ENCODE measurements at places on chromosomes 4 and X.

DNA sequence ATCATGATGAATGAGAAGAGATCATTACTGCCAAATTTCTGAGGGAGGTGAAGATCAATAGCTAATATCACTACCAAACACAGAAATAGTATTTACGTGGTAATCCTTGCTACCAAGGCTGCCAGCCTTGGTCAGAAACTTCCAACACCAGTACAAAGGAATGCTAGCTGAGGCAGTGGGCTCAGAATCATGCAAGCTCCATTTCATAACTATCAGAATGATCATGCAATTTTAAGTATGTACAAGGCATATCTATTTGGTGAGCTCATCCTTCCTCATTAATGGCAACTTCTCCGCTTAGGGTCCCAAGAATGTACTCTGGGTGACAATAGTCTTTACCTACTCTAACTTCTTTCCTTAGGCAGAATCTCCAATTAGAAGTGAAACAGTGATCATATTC lies 135.0 kb downstream of the GPC3 start:
- DNase-seq, result peak; percentile 27

DNA sequence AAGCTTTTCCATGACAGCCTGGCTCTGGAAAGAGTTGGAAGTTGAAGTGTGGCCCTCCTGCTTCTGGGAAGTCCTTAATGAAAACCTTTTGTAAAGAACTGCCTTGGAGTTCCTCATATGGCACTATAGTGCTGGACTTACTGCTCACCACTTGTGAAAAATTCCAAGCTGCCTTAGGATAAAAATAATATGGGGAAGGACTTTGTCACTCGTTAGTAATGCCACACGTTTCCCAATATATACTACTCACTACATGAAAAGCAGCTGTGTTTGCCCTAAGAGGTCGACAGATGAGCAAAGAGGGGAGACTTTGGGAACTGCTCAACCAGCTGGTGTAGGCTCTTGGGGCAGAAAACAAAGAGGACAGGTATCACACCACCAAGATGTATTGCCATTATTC lies 11.7 kb downstream of the OPHN1 start:
- DNase-seq, result peak; percentile 49

GRCh38 chrX:150032742-150033141 lies 94.5 kb upstream of the EOLA2 start:
- peak; percentile 71 for DNase-seq

DNA sequence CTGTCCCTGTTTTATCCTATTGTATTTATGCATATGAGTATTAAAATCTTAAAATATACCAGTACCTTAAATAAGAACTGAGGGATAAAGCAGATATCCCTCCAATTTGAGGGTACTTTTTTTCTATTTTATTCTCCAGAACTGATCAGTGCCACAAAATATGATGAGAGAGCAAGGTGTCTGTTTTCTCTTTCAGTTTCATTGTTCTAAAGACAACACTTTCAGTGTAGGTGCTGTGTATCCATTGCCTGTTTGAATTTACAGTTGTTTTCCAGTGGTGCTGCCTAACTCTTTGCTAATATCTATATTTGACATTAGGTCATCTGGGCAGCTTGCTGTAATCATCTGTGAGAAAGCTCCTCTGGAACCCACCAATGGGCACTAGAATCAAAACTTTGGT lies 394.7 kb downstream of the IL1RAPL1 start:
- no peak for DNase-seq

DNA sequence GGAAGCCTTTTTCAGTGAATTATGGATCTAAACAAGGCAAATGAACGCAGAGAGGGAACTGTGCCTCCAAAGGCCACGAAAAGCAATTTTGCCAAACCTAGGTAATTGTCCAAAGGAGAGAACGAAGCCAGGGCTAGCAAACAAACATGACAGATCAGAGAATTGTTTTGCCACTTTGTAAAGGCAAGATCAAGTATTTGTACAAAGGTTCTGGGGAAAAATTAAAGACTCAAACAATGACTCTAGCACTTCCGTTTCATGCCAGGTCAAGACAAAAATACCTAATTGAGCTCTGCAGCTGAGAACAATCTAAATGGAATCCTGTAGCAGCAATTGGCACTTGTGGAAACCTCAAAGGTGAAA lies 8.5 kb downstream of the RBM47 start:
- no peak for DNase-seq

DNA sequence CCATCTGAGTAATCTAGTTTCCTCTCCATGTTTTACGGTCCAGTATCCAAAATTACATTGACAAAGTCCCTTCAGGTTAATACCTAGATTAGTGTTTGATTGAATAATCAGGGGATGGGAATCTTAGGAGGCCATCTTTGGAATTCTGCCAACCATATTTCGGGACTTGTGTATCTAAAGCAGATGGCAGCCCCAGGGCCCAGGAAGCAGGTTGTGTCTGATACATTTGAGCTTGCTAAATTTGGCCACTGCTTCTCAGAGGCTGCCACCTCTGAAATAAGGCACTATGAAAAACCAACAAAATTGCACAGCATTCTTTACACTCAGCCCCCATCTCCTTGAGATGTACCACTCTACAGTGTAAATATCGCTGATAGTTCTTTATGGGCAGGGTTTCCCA lies 102.1 kb downstream of the ASB9 start:
- no peak for DNase-seq

- no peak for DNase-seq
Measured at GRCh38 chr4:154583677-154584076, 6.9 kb downstream of the FGA start.

- peak; percentile 67 for DNase-seq
Measured at GRCh38 chr4:138259824-138260223, 17.7 kb upstream of the SLC7A11 start.

DNA sequence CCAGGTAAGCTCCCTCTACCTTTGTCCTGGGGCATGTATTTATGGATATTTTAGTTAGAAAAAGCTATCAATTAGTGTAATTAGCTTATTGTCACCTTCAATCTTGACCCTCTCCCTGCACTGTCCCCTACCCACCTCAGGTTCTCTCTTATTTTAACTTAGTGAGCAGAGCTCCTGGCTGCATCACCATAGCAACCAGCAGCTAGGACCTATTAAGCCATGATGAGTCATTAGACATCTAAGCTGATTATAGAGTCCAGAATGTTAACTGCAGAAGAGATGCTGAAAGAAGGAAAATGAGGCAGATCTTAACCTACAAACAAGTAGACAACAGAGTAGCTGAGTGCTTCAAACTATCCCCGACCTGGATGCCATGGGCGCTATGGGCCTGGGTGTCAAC lies 36.6 kb downstream of the MAGEE2 start:
- DNase-seq, result peak; percentile 0

DNA sequence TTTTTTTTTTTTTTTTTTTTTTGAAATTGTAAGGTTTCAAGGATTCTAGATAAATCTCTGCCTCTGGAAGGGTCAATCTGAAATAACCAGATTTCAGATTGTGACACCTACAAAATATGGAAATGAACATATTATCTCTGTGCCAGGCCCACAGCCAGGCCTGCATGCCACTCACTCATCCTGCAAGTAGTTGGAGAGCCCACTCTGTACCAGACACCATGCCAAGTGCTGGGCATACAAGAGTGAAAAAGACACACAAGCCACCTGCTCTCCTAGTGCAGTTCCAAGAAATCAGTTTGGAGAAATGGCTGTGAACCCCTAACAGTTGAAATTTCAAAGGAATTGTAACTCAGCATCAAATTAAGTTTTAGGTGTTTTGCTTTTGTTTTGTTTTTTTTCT lies 145.9 kb upstream of the NOCT start:
- DNase-seq, result no peak

- DNase-seq, result peak; percentile 92
Measured at GRCh38 chrX:150062292-150063137, 124.2 kb upstream of the EOLA2 start.

DNA sequence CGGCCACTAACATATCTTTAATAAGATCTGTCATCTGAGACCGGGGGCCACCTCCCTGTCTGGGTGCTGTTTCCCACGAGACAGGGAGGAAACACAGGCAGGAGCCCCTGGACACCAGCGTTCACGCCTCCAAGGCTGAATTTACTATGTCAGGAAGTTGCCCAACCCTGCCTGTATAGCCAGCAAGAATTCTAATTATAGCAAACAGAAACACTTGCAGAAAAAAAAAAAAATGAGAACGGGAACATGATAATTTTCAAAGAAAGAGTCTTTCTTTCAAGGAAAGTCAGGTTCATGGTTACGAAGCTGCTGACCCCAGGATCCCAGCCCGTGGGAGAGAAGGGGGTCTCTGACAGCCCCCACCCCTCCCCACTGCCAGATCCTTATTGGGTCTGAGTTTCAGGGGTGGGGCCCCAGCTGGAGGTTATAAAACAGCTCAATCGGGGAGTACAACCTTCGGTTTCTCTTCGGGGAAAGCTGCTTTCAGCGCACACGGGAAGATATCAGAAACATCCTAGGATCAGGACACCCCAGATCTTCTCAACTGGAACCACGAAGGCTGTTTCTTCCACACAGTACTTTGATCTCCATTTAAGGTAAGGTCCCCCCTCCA lies at the start of gene IL3RA:
TSS of gene IL3RA (plus strand) at position 455 of the 613 bp plus-strand sequence. CDS start 4,981 bp downstream, outside the sequence.
- DNase-seq, result no peak

DNA sequence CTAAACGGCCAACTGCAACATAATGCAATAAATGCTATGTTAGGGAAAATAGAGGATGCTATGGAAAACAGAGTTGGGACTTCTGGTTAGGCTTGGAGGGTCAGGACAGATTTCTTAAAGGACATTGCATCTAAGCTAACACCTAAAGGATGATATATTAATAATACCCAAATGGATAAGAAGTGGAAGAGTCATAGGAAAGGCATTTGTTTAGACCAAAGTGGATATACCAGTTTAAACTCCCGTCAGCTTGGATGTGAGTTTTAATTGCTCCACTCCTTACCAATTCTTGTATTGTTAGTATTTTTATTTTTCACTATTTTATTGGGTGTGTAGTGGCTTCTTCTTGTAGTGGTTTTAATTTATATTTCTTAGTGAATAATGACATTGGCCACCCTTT lies 93.9 kb downstream of the PTPN13 start:
- DNase-seq, result no peak

Data from fibroblast of skin of right biceps (primary cell).